Endodermal cell (in vitro differentiated cells): ENCODE measurements at places on chromosomes 13 and 19. TPM values are rescaled to one million over a fixed set of nuclear protein-coding genes. Genes with fewer than 3 reads are reported as not detected.

- peak overlapping the region; percentile 71 for H3K4me3 ChIP-seq
- DNase-seq, result no peak
- H3K4me1 ChIP-seq, result peaks cover 4% of the 10 kb centered on the region
- peaks cover 5% of the 10 kb centered on the region for H3K27me3 ChIP-seq
Measured at GRCh38 chr13:21075011-21075378, 13.6 kb upstream of the LATS2 start.

DNA sequence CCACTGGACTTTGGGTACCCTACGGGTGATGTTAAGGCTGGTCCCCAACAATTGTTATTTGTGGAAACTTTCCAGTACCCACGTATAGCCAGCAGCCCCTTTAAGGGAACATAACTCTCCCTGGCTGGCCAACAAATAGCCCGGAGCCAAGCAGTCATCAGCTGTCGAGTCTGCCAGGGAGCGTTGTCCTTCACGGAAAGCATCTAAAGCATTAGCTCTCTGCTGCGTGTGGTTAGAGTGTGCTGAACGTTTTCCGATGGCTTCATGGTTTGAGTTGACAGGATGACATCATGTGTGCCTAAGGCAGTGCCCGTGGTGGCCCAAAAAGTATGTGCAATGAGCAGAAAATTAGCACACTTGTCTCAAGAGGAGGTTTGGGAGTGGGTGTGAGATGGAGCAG lies 3.3 kb upstream of the ZNF556 start:
- no peaks in the 10 kb centered on the region for H3K36me3 ChIP-seq
- DNase-seq, result no peak
- H3K4me1 ChIP-seq, result no peaks in the 10 kb centered on the region
- no peak overlapping the region for H3K27ac ChIP-seq
- no peak overlapping the region for H3K4me3 ChIP-seq

DNA sequence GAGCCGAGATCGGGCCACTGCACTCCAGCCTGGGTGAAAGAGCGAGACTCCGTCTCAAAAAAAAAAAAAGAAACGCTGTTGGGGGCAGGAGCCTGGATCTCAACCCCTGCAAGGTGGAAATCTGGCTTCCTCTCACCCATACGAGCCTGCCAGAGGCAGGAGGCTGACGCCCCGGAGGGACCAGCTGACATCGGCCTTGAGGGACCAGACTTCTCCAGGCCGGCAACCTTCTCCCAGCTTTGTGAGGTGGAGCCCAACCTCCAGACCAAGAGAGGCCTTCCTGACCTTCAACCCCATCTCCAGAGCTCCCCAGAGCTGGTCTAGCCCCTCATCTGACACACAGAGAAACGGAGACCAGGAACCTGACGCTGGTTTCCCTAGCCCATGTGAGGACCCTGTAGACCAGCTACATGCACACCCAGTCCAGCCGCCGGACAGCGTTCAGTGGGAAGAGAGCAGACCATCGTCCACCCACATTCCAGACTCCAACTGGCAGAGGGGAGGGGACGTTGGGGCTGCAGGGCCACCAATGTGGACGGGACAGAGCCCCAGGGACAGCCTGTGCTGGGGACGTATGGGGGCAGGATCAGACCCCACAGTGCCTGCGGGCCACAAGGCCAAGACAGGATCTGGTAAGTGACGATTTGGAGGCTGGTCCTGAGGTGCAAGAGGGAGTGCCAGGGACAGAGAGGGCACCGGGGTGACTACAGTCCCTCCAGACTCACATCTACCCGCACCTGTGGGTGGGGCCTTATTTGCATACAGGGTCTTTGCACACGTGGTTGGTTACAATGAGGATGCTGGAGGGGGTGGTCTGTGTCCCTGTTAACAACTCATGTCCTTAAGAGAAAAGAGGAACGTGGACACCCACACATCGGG lies 11.4 kb downstream of the SBNO2 start:
- H3K4me3 ChIP-seq, result no peak overlapping the region
- no peaks in the 10 kb centered on the region for H3K4me1 ChIP-seq
- no peaks in the 10 kb centered on the region for H3K36me3 ChIP-seq
- no peaks in the 10 kb centered on the region for H3K27me3 ChIP-seq
- no peak for DNase-seq

GRCh38 chr13:48615049-48615448 lies 38.7 kb upstream of the CYSLTR2 start:
- no peaks in the 10 kb centered on the region for H3K36me3 ChIP-seq
- H3K4me1 ChIP-seq, result no peaks in the 10 kb centered on the region
- H3K27me3 ChIP-seq, result no peaks in the 10 kb centered on the region
- H3K27ac ChIP-seq, result no peak overlapping the region
- no peak overlapping the region for H3K4me3 ChIP-seq

DNA sequence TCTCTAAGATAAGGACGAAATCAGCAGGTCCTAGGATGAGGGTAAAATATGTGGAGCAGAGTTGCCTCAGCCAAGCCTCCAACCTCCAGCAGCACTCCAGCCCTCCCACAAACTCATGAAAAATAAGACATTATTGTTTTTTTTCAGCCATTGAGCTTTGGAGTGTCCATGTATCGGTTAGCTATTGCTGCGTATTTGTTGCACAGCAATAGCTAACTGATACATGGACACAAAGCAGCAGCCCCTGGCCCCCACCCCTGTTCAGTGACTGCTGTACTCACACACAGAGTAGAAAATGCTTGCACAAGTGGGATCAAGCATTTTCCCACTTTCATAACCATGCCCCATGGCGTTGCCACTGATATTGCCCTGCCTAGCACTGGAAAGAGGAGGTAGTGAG lies 19.1 kb upstream of the URI1 start:
- no peak for DNase-seq
- no peak overlapping the region for H3K27ac ChIP-seq
- no peaks in the 10 kb centered on the region for H3K36me3 ChIP-seq

DNA sequence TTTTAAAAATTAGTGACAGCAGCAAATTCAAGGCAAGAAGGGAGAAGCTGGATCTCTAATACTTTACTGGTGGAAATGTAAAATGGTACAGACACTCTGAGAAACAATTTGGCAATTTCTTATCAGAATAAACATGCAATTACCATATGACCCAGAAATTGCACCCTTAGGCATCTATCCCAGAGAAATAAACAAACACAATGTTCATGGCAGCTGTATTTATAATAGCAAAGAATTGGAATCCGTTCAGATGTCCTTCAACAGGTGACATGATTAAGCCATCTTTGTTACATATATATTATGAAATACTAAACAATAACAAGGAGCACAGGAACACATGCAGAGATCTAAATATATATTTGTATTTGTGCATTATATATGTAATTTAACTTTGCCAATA lies 756.5 kb downstream of the SLITRK1 start:
- no peak overlapping the region for H3K27ac ChIP-seq
- H3K4me1 ChIP-seq, result no peaks in the 10 kb centered on the region
- H3K36me3 ChIP-seq, result no peaks in the 10 kb centered on the region

DNA sequence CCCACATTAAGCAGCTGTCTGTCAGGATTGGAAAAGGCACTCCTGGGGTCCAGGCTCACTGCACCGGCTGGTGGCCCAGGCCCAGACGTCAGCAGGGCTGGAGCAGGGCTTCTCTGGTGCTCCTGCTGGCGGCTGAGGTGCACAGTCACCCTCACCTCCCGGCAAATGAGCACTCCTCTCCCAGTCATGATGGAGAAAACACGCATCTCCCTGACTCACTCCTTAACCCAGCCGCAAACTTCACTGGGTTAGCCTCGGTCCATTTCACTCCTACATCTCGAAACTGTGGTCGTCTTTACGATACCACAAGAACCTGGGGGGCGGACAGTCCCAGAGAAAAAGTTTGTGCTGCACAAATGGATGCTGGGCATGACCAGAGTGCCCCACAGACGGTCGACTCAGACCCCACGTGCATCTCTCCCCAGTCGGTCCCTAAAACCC lies 3.3 kb upstream of the RASA3 start:
- H3K36me3 ChIP-seq, result no peaks in the 10 kb centered on the region
- H3K27ac ChIP-seq, result no peak overlapping the region
- H3K4me3 ChIP-seq, result no peak overlapping the region
- H3K27me3 ChIP-seq, result peaks cover 6% of the 10 kb centered on the region
- H3K4me1 ChIP-seq, result peaks cover 3% of the 10 kb centered on the region
- peak; percentile 70 for DNase-seq

The TNFRSF19 gene
- 9.7 and 13.0 TPM in 2 replicates for total RNA-seq

The KLK3 gene
- not detected in 3 replicates for total RNA-seq

The ADGRL1 gene
- total RNA-seq, result 69.4 to 85.0 TPM (median 82.6 TPM) in 3 replicates
